ENCODE measurements at places on chromosomes 1 and 21.

GRCh38 chr1:85606414-85606800 lies 25.8 kb downstream of the CCN1 start:
- no peak for DNase-seq

DNA sequence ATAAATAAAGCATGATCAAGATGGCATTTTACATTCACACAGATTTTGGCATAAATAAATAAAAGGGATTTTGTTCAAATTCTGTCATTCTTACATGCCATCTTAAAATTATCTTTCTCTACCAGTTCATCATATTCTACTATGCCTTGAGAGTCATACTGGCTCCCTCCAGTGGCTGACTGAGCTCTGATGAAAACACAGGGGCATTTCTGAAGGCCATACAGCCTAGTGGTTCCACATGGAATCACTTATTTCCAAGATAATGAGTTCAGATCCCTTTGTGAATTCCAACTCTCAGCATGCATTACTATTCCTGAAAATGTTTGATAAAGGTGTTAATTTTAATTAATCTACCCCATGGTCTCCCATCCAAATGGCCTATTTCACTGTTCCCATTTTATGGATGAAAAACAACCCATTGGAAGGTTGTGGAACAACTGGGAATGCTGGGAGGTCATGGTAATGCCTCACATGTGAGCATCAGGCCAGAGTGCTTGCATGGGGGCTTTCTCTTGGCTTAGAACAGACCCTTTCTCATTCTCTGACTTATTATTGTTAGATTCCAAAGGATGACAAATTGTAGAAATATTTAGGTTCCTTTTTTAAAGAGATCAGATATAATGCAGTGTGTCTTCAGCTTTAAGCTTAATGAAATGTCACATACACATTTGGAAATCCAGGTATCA lies 622.4 kb upstream of the PKN2 start:
- no peak for DNase-seq

DNA sequence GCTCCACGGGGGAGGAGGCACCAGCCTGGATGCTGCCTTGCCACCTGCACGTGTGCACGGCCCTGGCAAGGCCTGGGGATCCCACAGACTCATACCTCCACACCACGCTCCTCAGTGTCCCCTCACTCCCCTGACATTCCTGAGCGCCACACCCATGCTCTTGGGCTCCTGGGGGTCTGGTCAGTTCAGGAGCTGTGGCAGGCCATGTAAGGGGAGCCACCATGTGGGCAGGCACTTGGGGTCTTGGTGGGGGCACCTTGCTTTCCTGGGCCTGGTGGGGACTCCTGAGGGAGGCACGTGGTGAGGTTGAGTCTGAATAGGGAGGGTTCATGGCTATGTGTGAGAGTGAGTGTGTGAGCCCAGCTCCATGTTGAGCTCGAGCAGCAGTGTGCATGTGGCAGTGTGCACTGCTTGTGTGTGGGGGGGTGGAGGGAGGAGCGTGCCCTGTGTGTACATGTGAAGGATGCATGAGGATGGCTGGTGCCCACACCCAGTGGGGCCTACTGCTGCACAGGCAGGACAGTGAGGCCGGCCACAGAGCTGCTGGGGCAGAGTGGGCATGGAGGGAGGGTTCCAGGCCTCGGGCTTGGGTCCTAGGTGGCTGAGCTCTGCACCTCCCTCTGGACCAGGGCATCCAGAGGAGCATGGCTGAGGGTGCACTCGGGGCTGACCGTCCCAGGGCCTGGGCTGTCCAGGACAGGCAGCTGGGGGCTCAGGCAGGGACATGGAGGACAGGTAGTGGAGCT lies 1.6 kb downstream of the GJC2 start:
- no peak for DNase-seq

DNA sequence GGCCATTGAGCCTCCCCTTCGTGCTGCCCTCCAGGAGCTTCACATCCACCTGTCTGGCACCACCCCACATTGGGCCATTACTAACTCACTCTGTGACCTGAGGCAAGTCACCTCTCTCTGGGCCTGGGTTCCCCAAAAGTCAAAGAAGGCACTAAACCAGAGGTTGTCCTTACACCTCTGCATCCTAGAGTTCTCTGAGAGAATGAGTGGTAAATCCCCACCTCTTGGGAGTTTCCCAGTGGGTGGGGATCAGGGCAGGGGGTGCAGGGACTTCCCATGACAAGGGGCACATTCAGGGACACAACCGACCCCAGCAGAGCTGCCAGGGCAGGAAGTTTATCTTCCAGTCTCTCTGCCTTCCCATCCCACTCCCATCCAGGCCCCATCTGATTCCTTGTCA lies 99.7 kb downstream of the EPHB2 start:
- no peak for DNase-seq

DNA sequence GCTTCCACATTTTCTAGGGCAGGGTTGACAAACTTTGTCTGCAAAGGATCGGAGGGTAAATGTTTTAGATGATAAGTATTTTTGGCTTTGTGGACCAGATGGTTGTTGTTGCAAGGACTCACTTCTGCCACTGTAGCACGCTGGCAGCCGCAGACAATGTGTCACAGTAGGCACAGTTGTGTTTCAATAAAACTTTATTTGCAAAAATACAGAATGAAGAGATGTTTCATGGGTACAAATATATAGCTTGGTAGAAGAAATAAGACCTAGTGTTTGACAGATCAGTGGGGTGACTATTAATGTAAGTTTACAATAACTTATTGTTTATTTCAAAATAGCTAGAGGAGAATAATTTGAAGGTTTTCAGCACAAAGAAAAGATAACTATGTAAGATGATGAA lies 127.8 kb downstream of the GRIK3 start:
- DNase-seq: no peak

DNA sequence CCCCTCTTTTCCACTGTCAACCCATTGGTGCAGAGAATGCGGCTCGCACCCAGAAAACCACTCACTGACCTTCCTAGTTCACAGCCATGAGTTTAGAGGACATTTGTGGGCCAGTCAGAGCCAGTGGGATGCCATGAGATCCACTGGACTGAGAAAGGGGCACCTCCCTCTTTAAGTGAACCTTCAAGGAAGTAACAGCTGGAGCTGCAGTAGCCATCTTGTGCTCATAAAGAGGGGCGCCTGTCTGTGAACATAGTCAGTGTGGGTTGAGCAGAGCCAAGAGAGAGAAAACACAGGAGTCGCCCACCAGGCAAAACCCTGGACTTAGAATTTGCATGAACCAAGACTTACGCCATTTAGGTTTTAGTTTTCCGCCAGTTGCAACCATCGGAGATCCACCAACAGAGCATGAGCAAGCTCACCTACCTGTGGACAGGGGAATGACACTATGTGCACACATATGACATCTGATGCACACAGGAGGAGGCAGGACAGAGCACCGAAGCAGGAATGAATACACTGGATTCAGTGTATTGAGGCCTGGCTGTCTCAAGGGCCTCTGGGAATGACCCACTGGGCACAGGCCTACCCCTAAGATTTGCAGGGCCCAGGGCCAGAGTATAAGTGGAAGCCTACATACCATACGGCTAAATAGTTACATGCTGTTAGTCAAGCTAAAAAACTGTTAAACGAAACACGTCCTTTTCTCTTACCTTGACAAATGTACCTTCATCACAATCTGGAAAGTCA lies 151.6 kb downstream of the GRIK3 start:
- peak; percentile 60 for DNase-seq

DNA sequence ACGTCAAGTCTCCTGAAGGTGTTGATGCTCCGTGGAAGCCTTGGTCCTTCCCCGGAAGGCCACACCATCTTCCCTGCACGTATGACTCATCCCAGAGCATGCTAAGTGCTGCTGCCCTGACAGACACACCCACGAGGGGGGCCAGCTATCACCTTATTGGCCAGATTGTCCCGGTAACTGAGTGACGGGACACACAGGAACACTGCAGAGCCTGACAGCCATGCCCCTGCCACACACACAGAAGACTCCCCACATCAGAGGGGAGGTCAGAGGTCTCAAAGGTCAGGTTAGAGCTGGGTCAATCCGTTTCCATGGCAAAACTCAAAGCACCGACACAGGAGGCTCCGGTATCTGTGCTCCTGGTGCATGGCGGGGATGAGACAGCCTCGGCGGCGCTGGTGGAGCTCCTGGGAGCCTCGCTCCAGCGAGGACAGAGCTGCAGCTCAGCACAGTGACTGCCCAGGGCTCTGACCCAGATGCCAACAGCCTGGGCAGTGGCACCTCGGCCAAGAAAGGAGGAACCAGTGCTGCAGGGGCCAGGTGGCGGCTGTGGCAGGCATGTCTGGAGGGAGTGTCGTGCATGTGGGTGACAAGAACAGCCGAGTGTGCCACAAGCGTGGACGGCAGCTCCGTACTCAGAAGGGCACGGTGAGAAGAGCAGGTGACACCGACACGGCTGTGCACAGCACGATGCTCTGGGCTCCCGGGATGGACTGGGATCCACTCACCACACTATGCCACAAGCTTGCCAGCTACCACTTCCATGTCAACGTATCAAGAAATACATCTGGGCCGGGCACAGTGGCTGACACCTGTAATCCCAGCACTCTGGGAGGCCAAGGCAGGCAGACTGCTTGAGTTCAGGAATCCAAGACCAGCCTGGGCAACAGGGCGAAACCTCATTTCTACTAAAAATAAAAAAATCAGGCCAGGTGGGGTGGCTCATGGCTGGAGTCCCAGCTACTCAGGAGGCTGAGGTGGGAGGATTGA lies 14.8 kb upstream of the TMEM240 start:
- no peak for DNase-seq

GRCh38 chr1:219784660-219785381 lies 143.5 kb downstream of the SLC30A10 start:
- no peak for DNase-seq

DNA sequence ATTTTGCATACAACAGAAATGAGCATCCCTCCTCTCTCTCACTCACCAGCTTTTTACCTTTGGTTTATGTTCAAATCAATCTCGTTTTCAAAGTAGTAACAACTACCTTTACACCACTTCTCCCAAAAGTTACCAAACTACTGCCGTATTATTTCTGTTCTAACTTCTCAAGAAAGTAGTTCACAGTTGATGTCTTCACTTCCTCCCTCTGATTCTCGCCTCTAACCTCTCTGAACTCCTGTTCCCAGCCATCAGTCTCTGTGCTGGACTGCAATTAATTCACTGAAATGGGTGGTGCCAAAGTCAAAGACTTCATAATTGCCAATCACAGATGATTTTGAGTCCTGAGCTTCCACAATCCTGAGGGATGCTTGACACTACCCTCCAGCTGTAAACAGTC lies 54.0 kb downstream of the ZNF281 start:
- no peak for DNase-seq

DNA sequence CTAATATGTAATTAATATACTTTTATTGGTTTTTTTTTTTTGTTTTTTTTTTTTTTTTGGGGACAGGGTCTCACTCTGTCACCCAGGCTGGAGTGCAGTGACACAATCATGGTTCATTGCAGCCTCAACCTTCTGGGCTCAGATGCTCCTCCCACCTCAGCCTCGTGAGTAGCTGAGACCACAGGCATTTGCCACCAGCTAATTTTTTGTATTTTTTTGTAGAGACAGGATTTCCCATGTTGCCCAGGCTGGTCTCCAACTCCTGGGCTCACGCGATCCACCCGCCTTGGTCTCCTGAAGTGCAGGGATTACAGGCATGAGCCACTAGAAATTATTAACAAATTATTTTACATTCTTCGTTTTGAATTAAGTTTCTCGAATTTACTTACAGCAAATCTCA lies 16.8 kb upstream of the POGZ start:
- DNase-seq: no peak

GRCh38 chr1:11998636-11999035 lies 18.4 kb downstream of the MFN2 start:
- no peak for DNase-seq

- no peak for DNase-seq
Measured at GRCh38 chr1:164515711-164516331, 43.2 kb upstream of the PBX1 start.

DNA sequence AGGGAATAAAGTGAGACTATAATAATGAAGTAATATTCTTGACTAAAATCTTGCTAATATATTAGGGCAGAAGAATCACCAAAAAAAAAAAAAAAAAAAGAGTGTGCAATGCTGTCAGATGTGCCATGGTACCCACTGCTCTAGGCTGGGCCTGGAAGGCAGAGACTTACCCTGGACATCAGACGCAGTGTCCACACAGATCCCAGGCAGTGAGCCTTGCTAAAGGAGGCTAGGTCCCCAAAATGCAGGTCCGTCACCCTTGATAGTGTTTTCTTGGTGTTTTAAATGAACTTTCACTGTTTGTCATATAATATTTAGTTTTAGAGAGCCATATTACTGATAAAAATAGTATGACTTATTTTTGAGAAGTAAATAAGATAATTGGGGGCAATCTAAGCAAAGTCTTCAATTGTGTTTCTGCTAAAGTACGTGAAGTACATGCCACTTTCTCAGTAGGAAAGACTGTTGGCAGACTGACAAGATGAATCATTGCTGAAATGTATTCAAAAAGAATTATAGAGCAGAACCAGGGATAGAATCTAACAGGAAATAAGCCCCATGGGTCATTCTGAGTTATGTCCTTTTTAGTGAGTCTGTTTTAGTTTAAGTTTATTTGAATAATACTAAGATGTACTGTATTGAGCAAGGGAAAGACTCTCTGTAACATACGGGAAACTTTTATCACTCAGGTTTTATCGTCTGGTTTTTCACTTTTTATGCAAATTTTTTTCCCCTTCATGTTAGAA lies 74.6 kb upstream of the PDC start:
- no peak for DNase-seq

GRCh38 chr1:216887032-216887431 lies 163.8 kb upstream of the ESRRG start:
- no peak for DNase-seq

DNA sequence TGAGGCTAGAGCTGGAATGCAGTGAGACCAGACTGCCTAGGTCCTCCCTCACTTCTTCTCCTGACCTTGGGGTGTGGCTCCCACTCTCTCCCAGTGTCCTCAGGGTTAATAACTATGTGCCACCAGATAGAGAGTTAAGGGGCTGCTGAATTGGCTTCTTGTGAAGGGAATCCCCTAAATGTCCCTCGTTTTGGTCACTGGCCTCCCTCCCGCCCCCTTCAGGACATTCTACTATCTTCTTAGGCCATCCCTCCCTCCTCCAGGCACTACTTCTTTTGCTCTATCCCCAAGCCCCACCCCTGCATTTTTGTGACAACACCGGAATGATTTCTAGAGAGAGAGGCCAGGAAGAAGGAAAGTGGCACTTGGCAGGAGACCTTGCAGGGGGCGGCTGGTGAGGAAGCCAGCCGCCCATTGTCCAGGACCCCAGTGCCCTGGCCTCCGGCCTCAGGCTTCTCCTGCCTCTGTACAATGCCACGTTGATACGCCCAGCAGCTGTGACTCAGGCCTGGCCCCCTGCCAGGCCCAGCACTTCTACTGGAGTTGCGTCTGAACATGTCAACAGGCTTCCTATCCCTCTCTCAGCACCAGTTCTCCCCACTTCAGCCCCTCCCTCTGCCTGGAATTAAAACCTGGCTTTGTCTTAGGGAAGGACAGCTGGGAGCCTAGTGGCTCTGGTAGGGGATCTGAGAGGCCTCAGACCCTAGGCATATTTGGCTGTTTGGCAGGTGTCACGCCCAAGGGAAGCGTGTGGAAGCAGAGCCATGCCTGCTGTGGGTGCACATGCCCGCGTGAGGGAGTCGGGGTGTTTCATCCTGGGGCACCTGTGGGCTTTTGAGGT lies 9.1 kb downstream of the LMNA start:
- peak; percentile 98 for DNase-seq

- peak; percentile 64 for DNase-seq
Measured at GRCh38 chr1:41315146-41315822, 46.0 kb upstream of the FOXO6 start.

Data from mesenteric fat pad (tissue), 1 donor.